Stimulated activated CD4-positive, alpha-beta T cell treated with anti-CD3 and anti-CD28 coated beads, Interleukin-2, amount 100 ng/mL, for 48 hours (primary cell): ENCODE measurements at places on chromosomes 7 and 10.

- DNase-seq, result no peak
These were observed 8.1 kb downstream of the PRKRIP1 start for GRCh38 chr7:102404005-102404861.

DNA sequence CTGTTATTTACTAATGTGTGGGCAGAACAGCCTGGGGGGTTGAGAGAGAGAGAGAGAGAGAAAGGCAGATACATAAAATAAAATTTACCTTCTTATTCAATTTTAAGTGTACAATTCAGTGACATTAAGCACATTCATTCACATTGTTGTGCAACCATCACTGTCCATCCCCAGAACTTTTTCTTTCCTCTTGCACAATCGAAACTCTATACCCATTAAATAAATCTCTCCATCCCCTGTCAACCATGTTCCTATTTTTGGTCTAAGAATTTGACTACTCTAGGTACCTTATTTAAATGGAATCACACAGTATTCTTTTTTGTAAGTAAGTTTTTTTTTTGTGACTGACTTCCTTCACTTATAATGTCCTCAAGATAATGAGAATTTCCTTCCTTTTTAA is 181.6 kb downstream of the SND1 start:
- DNase-seq, result no peak

GRCh38 chr7:85627791-85628586 is 441.1 kb upstream of the SEMA3D start:
- DNase-seq, result no peak

DNA sequence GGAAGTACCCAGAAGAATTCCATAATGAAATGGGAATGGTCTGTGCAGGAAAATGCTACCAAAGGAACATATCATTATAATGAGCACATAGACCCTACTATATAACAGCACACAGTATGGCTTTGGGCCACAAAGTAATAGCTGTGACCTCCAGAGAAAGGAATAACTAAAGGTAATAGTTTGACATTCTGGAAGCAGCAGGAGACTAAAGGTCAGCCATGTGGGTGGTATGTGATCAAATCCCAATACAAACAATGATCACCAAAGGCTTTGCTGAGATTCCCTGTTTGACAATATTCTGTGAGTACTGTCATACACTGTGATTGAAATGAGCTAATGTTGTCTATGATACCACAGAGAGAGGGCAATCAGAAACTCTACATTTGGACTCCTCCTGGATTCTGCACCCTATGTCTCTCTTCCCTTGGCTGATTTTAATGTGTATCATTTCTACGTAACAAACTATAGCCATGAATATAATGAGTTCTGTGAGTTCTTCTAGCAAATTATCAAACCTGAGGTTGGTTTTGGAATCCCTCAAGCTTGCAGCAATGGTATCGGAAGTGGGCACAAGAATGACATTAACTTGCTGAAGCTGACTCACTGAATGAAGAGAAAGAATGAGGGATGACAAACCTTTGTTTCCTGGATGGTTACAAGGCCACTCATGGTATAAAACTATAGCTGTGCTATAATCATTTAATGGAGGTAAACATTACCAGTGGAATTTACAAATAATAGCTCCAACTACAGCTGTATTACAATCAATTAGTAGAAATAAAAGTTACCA is 99.6 kb downstream of the JMJD1C start:
- no peak for DNase-seq

DNA sequence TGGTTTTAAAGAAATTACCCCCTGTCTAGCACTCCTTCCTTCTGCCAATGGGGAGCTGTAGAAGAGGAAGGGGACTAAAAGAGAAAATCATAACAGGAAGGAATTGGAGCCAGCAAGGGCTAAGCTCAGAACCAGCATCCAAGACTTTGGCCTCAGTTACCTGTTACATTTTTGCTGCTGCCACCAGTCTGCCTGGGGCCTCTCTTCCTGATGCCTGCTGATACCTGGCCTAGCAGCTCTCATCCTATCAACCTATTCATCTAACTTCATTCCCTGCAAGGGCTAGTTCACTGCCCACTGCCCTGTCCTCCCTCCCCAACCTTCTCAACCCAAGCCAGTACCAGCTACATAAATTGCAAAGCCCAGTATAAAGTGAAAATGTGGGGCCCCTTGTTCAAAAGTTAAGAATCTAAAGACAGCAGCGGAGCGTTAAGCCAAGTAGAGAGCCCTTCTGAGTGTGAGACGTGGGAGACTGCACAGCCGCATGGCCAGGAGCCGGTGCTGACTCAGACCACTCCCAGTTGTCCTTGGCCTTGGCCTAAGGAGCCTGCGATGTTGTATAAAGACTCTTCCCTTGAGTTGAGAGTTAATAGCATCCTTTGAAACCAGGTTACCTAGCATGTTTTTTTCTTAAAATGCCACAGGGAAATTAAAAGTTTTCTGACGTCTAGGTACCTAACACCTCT is 13.2 kb upstream of the AOC1 start:
- no peak for DNase-seq

DNA sequence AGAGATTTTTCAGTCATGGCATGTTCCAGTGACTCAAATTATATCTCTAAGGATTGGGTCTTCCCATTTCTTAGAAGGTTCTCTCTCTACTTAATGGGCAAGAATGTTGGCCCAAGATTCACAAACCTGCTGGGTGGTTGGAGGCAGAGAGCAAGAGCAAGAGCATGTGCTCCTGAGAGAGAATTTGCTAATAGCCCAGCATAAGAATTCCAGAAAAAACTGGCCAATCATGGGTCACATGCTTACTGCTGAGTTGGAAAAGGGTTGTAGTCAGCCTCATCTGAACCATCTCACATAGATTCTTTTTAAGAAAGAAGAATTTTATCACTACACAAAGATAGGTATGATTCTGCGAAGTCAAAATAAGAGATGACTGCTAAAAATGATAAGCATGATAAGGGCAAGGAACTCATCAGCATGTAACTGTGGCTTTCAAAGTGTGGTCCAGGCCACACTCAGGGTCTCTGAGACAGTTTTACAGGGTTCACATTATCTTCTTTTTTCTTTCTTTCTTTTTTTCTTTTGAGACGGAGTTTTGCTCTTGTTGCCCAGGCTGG is 8.2 kb upstream of the VCL start:
- no peak for DNase-seq

GRCh38 chr7:29270594-29271318 is 76.2 kb downstream of the CHN2 start:
- DNase-seq, result no peak

DNA sequence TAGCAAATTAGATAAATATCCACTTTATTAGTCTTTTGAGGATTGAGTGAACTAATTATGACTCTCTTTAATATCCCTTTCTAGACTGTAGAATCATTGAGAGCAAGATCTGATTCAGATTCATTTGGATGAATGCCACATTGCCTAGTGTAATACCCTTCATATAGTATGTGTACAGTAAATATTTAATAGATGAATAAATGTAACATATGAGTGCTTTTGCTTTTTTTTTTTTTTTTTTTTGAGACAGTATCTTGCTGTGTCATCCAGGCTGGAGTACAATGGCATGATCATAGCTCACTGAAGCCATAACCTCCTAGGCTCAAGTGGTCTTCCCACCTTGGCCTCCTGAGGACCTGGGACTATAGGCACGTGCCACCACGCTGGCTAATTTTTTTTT is 14.8 kb downstream of the SAMD8 start:
- DNase-seq, result no peak

DNA sequence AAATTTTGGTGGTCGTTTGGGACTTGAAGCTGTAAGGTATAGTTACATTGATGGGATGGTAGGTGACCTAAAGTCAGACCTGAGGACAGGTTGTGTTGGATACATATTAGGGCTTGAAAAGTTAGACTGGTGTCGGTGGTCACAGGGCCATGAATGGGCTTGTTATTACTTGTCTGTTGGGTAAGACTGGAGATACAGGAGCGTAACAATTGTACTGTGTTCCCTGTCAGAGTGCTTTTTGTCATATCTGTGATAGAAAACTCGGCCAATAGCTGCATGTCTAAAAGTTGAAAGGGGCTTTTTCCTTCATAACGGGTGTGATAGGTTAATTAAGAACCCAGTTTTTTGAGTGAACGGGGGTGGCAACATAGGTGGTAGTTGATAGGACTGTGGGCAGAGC is 13.5 kb upstream of the CHST3 start:
- no peak for DNase-seq

- no peak for DNase-seq
These were observed 162.2 kb upstream of the BMPER start for GRCh38 chr7:33742999-33743587.

DNA sequence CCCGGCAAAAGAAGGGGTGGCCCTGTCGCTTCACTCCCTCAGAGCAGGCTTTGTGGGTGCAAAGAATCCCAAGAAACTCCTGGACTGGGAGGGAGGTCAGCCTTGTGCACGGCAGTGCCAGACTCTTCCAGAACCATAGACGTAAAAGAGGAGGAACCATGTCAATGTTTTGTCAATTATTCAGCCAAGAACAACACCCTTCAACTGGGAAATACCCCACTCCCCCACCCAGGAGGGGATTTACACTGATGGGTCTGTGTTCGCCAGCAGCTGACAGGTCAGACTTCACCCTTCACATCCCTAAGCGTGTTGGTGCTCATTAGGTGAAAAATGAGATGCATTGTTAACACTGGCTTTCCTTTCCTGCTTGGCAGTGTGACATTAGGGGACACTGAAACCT is 116.8 kb upstream of the BMPER start:
- no peak for DNase-seq
